Activated T-cell treated with anti-CD3 and anti-CD28 coated beads for 4 hours (primary cell): ENCODE measurements at places on chromosomes 3 and 15.

GRCh38 chr3:62210011-62210410, 163.3 kb downstream of the FEZF2 start:
- DNase-seq: no peak

DNA sequence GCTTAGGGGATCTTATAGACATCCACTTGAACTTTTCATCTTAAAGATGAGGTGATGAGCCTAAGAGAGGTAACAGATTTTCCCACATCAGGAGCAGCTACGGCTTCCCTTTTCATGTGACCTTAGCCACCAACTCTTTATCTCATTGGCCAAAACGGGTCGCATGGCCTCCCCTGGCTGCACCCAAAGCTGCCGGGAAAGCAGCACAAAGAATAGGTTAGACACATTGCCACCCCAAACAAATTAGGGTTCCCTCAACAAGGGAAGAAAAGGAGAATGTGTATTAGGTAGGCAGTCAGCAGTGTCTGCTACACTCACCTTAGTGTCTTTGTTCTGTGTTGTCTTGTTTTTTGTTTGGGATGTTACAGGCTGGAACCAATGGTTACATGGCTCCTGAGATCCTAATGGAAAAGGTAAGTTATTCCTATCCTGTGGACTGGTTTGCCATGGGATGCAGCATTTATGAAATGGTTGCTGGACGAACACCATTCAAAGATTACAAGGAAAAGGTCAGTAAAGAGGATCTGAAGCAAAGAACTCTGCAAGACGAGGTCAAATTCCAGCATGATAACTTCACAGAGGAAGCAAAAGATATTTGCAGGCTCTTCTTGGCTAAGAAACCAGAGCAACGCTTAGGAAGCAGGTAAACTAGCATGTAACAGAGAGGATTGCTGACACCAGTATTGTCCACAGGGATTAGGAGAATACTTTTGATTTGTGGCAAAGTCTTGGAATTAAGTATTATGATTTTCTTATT, 44.2 kb downstream of the GRK7 start:
- DNase-seq: no peak

- DNase-seq: peak; percentile 96
Observed at GRCh38 chr3:23945913-23946687, 1.0 kb downstream of the NR1D2 start.

DNA sequence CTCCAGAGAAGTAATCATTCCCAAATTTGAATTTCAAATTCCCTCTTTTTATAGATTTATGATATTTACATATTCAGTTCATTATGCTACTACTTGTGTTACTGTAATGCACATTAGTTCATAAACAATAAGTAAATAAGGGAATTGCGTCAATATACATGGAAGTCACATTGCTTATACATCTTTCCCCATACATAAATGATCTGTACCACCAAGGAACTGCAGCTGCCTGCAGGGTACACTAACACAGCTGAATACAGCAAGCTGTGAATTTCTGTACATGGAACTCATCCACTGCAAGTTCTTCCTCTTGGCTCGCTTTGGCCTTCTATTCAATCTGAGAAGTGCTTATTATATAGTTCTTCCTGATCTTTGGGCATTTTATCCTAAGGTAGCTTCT, 15.5 kb downstream of the CASR start:
- no peak for DNase-seq

GRCh38 chr3:42502429-42503250, at the start of gene VIPR1:
VIPR1 (plus strand) TSS chr3:42502643; CDS start chr3:42502736, 93 bp downstream.
- DNase-seq: peak; percentile 90

- peak; percentile 93 for DNase-seq
Observed at GRCh38 chr3:50327943-50328691, at the start of gene TUSC2. TUSC2 (minus strand) TSS chr3:50328223; CDS start chr3:50328099, 124 bp downstream.

DNA sequence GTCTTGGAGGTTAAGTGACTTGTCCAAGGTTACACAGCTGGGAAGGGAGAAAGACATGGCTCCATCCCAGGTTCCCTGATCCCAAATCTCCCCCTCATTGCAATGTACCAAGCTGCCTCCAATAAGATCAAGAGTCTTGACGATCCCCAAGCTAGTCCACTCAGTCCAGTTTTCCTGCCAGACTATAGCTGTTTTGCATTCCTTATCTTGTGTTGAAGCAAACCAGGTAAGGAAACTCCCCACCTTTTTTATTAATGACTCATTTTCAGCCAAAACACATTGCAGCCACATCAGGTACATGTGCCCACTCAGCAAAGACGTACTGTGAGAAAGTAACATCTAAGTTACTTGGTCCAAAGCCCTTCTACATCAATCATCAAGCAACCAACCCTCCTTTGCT, 41.9 kb downstream of the LIPC start:
- no peak for DNase-seq

DNA sequence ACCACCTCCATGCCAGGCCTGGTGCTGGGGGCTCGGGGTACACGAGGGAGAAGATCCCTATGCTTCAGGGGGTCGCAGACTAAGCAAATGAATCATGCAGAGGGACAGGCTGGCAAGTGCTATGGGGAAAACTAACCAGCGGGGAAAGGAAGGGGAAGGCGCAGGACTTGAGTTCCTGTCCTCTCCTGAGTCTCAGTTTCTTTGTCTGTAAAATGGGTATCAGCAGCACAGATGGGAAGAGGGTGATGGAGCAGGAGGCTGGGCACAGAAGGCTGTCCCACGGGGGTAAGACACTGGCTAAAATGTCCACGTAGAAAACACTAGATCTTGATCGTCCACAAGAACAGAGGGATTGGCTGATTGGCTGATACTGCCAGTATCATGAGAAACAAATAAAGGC, 39.8 kb downstream of the RGMA start:
- DNase-seq: no peak

DNA sequence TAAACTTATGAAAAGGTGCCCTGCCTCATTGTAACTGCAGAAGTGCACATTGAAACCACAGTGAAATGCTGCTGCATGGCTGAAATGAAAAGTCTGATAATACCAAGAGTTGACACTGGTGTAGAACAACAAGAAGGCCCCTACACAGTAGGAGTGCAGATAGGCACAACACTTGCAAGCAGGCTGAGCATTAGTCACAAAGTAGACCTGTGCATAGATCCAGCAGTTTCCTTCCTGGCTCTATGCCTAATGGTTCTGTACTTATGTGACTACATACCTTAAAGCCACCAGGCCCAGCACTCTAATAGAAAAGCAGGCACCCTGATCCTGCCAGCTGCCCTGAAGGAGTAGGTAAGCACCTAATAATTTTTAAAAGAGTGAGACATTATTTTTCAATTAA, 41.8 kb downstream of the PRR23E start:
- DNase-seq: no peak

- no peak for DNase-seq
Observed at GRCh38 chr3:159840703-159841299, 147.8 kb upstream of the IL12A start.

- no peak for DNase-seq
Observed at GRCh38 chr3:129583289-129583688, 23.2 kb downstream of the PLXND1 start.

DNA sequence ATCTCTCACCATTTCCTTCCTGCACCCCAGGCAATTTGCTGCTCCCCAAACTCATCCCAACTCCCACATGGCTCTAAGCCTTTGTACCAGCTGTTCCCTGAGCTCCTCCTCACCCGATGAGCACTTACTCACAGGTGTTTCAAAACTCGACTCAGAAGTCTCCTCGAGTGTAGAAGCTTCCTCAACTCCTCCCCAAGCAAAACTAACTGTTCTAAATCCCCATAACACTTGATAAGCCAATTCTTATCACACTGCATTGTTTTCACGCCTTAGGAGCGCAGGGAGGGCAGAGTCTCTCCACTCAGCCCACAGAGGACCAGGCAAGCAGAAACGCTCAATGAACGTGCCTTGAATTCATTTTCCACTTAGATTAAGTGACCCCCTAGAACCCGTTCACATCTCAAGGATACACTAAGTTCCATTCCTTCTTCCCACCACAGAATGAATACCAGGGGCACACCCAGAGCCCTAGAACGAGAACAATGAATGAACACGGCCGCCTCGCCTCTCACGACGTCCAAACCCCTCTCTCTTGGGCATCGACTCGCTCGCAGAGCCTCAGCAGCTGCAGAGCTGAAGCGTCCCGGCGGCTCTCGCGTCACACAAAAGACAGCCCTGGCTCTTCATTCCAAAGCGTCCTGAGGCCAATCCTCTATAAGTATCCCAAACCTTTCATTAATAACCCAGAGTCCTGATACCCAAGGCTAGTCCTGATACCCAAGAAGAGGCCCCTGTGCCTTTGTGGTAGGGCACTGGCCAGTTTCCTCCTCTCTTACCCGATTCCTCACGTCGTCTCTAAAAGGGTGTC, 1.1 kb downstream of the RAF1 start:
- peak; percentile 12 for DNase-seq

GRCh38 chr15:67865331-67865730, 25.5 kb upstream of the RNU6-1 start:
- no peak for DNase-seq

GRCh38 chr15:90071220-90071807, 31.0 kb downstream of the IDH2 start:
- peak; percentile 76 for DNase-seq

- no peak for DNase-seq
Observed at GRCh38 chr3:26631390-26631738, 8.8 kb downstream of the LRRC3B start.

DNA sequence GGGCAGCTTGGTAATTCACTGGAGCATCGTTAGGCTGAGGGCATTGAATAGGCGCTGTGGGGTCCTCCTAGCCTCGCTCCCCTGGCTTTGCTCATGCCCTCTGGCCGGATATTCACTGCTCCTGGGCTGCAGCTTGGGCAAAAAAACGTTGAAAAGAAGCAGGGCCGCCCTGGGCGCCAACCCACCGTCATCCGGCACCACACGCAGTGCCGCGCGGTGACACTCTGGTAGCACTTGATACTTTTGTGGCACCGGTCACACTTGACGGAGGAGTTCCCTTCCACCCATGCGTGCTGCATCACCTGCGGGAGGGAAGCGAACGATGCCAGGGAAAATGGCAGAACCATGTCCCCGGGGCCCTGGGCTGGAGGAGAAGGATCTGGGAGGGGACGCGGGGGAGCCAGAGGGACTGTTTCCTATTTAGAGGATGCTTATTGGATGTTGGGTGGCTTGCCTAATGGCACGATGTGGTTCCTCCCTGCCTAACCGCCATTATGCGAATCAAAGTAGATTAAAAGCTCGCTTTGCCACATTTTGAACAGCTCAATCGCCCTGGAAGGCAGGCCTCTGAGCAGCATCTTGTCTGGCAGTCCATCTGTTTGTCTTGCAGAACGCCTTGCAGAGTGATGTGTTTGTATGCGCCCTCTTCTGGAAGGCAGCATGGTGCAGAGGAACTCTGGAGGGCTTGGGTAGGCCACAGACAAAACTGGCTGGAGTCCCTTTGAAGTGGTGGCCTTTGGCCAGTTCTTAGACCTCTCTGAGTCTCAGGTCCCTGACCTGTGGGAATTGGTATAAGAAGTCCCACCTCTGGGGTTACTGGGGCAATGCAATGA, 93.2 kb downstream of the DGKG start:
- no peak for DNase-seq

DNA sequence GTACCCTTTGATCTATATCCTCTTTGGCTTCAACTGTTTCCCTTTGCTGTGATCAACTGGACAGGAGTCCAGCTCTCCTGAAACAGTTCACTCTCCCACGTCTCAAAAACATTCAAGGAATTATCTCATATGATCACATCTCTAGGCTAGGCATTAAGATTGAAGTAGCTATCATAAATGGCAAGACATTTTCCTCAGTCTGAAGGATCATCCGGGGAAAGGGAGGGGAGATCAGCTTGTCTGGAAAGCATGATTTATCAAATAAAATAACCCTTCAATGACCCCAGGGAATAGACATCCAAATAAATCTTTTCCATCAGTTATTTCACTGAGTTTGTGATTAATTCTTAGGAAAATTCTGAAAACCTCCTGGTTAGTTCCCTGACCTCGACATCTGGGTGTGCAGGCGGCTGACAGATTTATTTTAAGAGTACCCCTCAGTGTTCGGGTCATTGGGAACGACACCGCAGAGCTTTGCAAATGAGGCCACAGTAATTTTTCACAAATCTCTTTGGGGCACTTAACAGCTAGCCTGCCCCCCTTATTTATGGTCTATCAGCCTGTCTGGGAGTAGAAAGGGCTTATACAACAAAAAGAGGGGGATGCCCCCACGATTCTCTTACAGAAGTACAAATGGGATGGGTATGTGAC, 65.8 kb downstream of the NSMCE3 start:
- DNase-seq: no peak

GRCh38 chr3:189227249-189227648, 55.5 kb downstream of the TPRG1 start:
- no peak for DNase-seq

- no peak for DNase-seq
Observed at GRCh38 chr3:37227870-37228549, 53.6 kb upstream of the LRRFIP2 start.

GRCh38 chr3:8329598-8329997, 172.0 kb upstream of the LMCD1 start:
- DNase-seq: no peak

DNA sequence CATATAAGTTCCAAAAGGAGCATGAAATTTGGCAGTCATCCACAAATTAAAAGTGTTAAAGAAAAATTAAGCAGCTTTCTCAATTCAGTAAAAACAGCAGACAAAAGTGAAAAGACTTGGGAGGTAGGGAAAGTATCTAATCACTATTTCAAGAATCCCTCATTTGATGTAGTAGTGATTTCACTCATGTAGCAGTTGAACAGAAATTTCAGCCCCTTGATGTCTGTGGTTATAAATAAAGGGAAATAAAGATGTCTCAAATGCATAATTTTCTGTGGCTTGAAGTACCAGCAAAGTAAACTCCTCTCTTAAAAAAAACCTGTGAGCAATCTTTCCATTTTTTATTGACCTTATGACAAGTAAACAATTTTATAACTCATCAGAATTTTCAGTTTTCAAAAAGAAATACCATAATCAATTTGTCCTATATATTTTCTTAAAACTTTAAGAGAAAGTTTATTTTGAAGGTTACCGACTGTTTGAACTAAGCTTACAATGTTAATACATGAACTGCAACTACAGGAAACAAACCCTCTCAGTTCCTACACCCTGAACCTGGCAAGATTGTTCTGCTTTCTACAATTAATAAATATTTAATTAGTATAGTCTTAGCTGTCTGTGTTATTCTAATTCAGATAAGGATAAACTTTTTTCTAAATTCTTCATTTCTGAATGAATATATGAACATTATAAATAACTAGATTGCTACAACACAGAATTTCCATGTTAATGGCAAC, 94.2 kb downstream of the CBLB start:
- DNase-seq: no peak

- DNase-seq: no peak
Observed at GRCh38 chr3:45055411-45056143, 29.5 kb downstream of the CLEC3B start.

GRCh38 chr3:46162975-46163555, 45.0 kb downstream of the CCR1 start:
- DNase-seq: no peak
